ENCODE measurements at places on chromosomes 1 and 21. TPM values are rescaled to one million over a fixed set of nuclear protein-coding genes. Genes with fewer than 3 reads are reported as not detected.

KIAA0040 gene
- 5.2 TPM for total RNA-seq

- H3K27ac ChIP-seq: no peak within 1 kb of the TSS
- peak; percentile 57 for DNase-seq
- peaks cover 41% of the 10 kb centered on the region for H3K27me3 ChIP-seq
- no peaks in the 10 kb centered on the region for H3K4me1 ChIP-seq
These were observed at the start of gene OLIG1 for GRCh38 chr21:33069994-33070743. Gene OLIG1 (plus strand): TSS chr21:33070141. CDS start chr21:33070247, 106 bp downstream.

REN gene
- 0.27 TPM for total RNA-seq

SORT1 gene
- 3.2 TPM for total RNA-seq

DNA sequence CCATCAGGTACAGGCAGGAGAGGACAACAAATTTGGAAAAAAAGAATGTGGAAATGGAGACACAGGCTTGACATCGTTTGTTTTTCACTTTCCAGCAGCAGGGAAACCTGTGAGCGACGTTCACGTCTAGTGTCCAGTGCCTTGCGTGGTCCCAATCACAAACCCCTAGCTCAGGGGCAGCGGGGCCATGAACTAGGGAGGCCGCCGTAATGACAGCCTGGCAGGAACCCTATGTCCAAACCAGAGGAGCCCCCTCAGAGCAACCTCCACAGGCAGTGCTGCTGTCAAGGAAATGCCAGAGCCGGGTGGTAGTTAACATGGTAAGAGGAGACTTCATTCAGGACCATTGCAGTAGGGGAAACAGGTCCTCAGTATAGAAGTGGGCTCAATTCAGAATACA, 37.8 kb upstream of the PSEN2 start:
- no peak overlapping the region for H3K27ac ChIP-seq
- no peaks in the 10 kb centered on the region for H3K27me3 ChIP-seq
- no peak for DNase-seq
- H3K4me3 ChIP-seq: no peak overlapping the region

- H3K4me1 ChIP-seq: no peaks in the 10 kb centered on the region
- DNase-seq: no peak
These were observed 144.7 kb downstream of the PRDM16 start for GRCh38 chr1:3213730-3214129.

DNA sequence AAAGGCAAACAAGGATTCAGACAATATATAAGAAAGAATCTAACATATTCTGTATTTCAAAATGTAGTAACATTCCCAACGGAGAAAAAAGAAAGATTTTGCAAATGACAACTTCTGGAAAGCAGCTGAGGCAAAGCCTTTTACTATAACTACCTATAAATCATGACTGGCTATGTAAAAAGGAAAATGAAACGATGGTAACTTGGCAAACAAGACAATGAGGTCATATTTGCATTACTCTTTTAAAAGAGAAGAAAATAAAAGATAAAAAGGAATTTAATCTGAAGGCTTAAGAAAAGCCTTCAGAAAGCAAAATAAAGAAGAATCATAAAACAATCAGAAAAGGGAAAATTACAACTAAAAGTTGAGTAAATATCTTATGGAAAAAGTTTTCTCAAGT, 25.1 kb upstream of the ASPM start:
- H3K4me1 ChIP-seq: no peaks in the 10 kb centered on the region
- no peaks in the 10 kb centered on the region for H3K36me3 ChIP-seq
- no peak for DNase-seq
- H3K27me3 ChIP-seq: no peaks in the 10 kb centered on the region
- no peak overlapping the region for H3K27ac ChIP-seq

GRCh38 chr1:157739229-157739901, 37.6 kb downstream of the FCRL2 start:
- no peaks in the 10 kb centered on the region for H3K36me3 ChIP-seq
- H3K4me3 ChIP-seq: no peak overlapping the region
- H3K27ac ChIP-seq: no peak overlapping the region

- H3K4me1 ChIP-seq: no peaks in the 10 kb centered on the region
- no peak overlapping the region for H3K4me3 ChIP-seq
- no peaks in the 10 kb centered on the region for H3K36me3 ChIP-seq
These were observed 28.8 kb downstream of the SHISA4 start for GRCh38 chr1:201917362-201918033.

DNA sequence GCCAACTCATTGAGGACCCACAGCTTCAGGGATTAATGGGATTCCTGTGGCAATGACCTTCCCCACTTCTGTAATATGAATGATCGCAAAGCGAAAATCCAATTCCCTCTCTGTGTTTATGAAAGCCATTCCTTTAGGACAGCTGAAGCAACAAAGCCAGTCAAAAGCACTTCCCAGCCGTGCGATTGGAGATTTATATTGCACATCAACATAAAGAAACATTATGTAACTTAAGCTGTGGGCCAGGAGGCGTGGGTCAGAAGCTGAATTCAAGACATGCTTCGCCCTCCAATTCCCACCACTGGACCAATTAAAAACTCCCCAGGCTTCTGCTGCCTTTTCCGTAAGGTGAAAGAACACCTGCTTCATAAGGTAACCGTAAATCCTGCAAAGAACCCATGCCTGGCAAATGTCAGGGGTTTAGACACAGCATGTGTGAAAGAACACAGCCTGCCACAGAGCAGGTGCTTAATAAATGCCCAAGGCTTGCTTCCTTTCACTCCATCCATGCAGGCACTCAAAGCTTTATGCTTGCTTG, 138.9 kb upstream of the SOD1 start:
- no peaks in the 10 kb centered on the region for H3K4me1 ChIP-seq
- H3K27ac ChIP-seq: no peak overlapping the region
- H3K4me3 ChIP-seq: no peak overlapping the region
- no peaks in the 10 kb centered on the region for H3K36me3 ChIP-seq
- H3K27me3 ChIP-seq: no peaks in the 10 kb centered on the region

KCNK2 gene
- total RNA-seq: 0.31 TPM

KANK4 gene
- total RNA-seq: 1.0 TPM

DHRS3 gene
- total RNA-seq: 140 TPM

DNA sequence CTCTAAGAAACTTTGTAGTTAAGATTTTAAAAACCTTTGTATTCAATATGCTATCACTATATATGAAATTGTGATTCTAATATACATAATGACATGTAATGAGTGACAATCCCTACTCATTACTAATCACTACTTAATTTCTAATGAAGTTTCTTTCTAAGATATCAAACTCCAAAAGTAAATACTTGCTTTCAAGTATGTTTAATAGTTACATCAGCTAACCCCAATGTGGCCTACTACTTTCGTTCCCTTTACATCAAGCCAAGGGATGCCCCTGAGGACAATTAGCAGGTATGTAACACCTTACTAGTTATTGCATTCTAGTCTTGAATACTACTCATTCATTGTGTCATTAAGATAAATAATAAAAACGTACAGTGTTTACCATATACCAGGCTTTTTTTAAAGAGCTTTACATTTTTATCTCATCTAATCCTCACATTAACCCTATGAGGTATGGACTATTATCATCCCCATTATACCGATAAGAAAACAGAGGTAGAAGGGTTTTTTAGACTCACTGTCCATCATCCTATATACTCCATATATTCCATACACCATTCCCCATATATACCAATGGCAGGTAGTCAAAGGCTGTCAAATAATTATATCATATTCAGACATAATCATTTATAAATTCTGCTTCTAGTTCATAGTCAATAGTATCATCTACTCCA, 4.2 kb downstream of the PPP1R15B start:
- peak overlapping the region; percentile 1 for H3K27ac ChIP-seq
- H3K36me3 ChIP-seq: peaks cover 40% of the 10 kb centered on the region
- H3K27me3 ChIP-seq: no peaks in the 10 kb centered on the region
- no peak for DNase-seq

THEM4 gene
- total RNA-seq: 19.1 TPM

DNA sequence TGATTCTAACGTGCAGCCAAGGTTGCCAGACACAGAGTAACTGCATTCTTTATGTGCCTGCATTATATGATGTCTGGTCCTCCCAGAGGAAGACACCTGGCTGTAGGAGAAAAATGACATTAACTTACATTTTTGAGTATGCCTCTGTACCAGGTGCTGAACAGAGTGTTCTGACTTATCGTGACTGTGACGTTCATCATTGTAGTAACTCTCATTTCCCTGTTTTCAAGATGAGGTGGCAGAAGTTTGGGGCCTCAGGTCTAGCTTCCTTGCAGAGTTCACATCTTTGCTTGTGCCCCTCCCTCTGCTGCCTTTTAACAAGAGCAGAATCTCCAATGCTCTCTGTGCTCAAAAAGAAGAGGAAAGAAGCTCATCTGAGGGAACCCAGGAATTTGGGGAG, 488.0 kb downstream of the AJAP1 start:
- no peaks in the 10 kb centered on the region for H3K27me3 ChIP-seq
- no peak overlapping the region for H3K4me3 ChIP-seq
- no peaks in the 10 kb centered on the region for H3K36me3 ChIP-seq
- DNase-seq: no peak
- no peak overlapping the region for H3K27ac ChIP-seq

DNA sequence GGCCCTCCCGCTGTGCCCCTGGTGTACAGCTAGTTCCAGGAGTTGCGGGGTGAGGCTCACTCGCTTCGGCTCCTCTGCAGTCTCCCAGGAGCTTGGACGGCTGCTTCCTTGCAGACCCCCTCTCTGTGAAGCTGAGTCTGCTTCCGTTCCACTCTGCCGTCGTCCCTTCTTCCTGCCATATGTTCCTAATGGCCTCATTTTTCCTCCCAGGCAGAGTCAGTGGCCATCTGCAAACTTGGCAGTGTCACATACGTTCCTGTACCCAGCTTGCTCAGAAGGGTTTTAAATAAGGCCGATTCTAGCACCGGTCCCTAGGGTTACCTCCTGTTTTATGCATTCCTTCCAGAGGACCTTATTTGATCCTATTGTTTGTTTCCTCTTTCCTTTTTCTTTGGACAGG, 21.3 kb downstream of the ACTL8 start:
- no peaks in the 10 kb centered on the region for H3K36me3 ChIP-seq
- H3K4me3 ChIP-seq: no peak overlapping the region
- no peaks in the 10 kb centered on the region for H3K4me1 ChIP-seq

CRYAA gene
- total RNA-seq: 10.6 TPM

Measured in right lobe of liver (tissue), 6 donors.